ENCODE measurements at places on chromosomes 1 and 21.
A peak's percentile ranks its signal among the peaks of the same experiment; 100 is the strongest.

GRCh38 chr1:182035097-182035770 is 26.3 kb downstream of the ZNF648 start:
- DNase-seq, result no peak

DNA sequence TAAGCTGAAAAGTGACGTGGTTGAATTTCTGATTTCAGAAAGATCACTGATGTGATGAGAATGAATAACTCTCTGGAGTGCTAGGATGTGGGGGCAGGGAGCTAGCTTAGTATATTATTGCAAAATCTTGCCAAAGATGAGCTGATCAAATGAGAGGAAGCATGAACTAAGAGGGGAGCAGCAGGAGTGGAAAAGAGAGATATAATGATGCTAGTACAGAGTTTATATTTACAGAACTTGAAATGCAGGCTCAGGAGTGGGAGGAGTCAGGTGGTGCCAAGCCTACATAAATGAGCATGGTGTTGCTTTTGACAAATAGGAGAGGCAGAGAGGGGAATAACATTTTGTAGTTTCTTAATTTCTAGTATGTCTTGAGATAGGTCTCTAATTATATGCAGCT is 38.1 kb upstream of the NBL1 start:
- no peak for DNase-seq

DNA sequence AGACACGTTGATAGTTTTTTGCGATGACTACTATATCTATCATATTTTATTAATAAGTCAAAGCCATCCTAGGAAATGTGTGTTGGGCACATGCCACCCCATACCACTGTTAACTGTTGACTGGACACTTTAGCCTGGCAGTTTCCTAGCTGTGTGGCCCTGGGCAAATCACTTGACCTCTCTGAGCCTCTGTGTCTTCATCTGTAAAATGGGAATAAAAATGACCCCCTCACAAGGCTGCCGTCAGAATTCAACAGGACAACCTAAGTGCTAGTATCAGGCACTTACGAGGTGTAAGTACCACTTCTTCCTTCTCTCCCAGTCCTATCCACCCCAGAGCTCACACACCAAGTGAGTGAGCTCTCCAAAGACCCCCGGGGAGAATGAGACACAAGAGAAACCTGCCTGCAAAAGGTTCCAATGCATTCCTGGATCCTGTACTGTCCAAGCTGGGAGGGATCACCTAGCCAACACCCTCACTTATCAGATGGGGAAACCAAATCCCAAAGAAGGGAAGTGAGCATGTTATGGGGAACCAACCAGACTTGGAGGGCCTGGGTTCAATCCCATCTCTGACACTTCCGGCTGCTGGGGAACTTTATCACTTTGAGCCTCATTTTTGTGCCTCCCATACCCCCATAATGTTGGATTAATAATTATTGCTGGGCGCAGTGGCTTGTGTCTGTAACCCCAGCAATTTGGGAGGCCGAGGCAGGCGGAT is 24.9 kb downstream of the HSPG2 start:
- DNase-seq, result no peak

DNA sequence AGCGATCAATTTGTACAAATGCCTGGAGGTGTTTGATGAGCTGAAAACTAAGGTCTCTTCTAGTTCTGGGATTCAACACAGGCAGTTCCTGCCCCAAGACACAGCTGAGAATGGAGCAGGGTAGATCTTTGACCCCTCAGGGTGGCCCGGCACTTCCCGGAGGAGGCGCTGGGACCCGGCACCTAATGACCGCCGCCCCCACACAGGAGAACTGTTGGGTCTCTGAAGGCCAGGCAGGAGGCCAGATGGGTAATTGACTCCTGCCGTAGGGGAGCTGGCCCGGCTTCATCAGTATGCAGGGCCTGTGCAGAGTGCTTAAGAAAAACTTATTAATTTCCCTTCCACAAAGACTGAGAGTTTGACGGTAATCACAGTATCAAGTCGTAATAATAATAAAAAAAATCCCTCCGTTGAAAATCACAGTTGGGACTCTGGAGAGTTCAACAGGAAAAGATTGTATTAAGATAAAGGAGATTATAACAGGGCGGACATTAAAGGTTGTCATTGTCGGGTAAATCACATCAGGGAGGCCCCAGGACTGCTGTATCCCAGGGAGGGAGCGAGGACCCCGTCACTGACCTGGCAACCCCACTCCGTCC is 51.7 kb downstream of the UBIAD1 start:
- DNase-seq, result no peak

DNA sequence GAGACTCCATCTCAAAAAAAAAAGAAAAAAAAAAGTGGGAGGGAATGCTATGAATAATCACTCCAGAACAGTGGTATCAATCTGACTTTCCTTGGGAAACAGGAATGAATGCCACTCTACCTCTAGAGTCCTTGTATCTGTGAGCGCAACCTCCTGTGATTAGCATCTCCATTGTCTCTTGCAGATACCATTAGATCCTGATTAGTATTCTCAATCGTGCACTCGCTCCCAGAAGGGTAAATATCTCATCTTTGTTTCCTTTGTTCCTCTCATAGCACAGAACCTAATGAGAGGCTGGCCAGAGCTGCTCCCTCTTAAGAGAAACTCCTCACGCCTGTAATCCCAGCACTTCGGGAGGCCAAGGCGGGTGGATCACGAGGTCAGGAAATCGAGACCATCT is 184.4 kb upstream of the KCNK2 start:
- no peak for DNase-seq

DNA sequence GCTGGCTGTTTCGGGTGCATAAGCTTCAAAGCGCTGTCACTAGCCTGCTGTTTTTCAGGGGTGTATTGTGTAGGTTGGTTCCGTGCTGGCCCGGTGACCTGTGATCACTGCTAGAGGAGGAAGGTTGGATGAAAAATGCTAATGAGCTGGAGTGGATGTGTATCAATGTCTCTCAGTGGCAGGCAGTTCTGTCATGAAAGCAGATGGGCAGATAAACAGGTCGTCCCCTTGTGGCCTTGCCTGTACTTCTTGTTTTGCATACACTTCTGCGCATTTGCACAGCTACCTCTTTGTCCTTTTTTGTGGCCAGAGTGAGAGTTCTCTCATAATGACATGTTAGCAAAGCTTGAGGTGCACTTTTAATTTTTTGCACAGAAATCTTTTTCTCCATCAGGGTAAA is 2.9 kb downstream of the SELENON start:
- no peak for DNase-seq

- no peak for DNase-seq
These were observed 17.7 kb downstream of the TESK2 start for GRCh38 chr1:45473302-45473701.

GRCh38 chr1:7405844-7406500 is 365.1 kb upstream of the VAMP3 start:
- DNase-seq, result no peak

GRCh38 chr1:94721240-94721639 is 98.9 kb upstream of the SLC44A3 start:
- DNase-seq, result no peak

DNA sequence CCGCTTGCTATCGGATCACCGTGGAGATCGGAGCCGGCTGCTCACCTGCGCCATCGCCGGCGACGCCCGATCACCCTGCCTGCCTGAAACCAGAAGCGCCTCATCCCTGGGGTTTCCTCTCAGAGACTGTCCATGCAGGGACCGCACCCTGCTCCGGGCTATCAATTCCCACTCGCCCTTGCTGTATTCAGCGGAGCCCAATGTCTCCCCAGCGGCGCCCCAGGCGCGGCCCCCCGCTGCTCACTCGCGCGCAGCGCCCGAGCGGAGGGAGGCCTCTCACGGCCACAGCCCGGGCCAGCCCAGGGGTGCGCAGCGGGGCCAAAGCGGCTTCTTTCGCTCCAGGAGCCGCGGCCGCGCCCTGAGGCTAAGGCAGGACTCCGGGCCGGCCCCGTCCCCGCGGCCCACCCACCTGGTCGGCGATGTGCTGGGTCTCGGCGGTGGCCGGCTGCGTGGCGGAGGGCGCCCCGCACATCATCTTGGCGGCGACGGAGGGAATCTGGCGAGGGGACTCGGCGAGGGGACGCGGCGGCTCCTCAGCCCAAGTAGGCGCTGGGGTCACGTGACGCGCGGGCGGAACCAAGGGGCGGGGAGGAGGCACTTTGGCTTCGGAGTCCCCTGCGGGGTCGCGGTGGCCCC is at the start of gene CSTB:
Gene CSTB (minus strand): TSS at position 514 of the 636 bp plus-strand sequence. CDS start 39 bp downstream, at position 475.
- DNase-seq, result peak; percentile 69

GRCh38 chr1:152220166-152221163 is 3.5 kb downstream of the HRNR start:
- DNase-seq, result no peak

DNA sequence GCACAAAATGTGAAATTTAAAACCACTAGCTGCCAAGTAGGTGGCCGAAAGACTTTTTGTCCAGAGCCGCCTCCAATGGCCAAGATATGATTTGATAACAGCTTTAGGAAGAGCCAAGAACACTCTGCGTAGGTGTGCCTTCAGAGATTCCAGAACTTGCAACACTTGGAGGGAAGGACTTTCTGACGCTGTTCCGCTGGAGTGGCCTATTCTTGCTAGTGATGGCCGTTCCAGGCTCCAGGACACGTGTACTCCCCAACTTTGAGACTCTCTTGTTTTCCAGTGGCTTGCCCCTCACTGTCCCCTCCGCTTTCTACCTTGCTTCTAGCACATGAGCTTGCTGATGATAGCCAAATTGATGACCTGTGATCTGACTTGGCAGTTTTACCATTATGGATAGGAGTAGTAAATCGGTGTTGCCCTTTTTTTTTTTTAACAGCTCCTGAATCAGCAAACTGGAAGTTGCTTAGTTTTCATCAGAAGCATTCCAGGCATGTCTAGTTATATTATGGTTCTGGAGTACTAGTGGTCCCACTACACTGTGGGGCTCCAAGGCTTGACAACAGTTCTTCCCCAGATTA is 1.0 kb downstream of the PRDX6 start:
- peak; percentile 34 for DNase-seq

DNA sequence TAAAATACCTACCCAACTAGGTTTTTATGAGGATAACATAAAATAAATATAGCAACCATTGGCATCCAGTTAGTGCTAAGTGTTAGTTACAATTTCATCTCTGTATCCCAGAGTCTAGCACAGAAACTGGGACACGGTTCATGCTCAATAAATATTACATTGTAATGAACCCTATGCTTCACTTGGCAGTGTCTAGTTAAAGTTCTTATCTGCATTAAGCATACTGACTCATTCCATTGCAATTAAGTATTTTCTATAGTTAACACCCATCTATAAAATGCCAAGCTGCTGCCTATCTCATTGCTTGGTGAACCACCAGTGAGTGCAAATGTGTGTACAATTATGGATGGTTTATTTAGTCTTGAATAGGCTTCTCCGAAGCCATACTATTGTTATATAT is 15.2 kb downstream of the CHML start:
- no peak for DNase-seq

DNA sequence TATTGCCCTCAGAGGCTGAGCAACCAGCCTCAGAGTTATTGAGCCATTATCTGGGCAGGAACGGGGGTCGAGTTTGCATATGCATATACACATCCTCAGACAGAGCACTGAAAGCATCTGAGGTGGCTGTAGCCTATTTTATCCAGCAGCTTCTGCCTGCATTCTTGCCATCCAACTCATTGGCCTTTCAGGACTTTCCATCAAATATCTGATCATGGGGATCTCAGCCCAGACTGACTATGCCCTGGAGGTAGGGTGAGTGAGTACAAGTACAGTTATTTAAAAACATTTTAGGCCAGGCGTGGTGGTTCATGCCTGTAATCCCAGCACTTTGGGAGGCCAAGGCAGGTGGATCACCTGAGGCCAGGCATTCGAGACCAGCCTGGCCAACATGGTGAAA is 1.8 kb upstream of the MTF1 start:
- DNase-seq, result no peak

DNA sequence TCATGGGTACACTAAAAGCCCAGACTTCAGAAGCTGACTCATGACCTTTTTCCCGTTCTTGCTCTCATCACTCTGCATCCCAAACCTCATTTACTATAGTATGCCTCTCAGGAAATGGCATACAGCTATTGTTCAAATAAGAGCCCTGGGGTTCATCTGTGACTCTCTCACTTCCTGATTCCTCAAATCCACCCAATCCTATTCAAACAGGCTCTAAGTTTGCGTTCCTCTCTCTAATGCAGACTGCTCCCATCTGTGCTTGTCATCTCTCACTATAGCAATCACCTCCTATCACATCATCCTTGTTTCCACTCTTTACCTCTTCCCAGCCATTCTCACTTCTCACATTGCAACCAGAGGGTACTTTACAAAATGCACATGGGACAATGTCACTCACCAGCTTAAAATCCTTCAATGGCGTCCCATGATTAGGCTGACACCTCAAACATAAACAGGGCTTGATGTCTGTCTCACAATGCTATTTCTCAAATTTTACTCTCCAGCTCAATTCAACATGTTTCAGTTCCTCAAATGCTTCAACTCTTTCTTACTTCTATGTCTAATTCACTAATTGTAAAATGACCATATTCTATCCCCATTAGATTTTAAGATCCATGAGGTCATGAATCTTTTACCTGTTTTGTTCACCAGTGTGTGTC is 408.4 kb downstream of the NTNG1 start:
- no peak for DNase-seq

DNA sequence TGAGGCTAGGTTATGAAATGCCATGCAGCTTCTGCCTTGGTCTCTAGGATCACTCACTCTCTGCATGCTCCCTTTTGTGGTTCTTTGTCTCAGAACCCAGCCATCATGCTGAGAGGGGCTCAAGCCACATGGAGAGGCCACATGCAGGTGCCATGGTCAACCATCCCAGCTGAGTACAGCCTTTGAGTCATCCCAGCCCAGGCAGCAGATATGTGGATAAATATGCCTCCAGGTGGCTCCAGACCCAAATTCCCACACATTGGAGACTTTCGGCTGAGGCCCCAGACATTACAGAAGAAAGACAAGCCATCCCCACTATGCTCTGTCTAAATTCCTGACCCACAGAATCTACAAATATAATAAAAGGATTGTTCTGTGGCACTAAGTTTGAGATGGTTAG is 102.0 kb downstream of the LHX9 start:
- peak; percentile 12 for DNase-seq

DNA sequence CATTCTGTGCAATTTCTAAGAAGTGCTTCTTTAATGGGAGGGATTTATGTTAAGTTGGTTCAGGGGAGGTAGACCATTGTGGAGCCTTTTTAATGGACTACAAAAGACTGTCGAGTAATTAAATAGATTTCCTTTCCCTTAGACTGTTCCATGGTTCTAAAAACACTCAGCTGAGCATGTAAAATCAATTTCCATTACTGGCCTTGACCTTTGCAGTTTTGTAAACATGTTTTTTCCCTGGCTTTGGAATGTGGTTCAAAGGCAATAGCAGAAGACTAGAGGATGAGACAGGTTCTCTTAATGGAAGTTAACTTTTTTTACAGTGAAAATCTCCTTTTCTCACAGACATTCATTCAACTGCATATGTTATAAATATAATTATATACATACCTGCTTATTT is 37.6 kb upstream of the BTG3 start:
- DNase-seq, result no peak

DNA sequence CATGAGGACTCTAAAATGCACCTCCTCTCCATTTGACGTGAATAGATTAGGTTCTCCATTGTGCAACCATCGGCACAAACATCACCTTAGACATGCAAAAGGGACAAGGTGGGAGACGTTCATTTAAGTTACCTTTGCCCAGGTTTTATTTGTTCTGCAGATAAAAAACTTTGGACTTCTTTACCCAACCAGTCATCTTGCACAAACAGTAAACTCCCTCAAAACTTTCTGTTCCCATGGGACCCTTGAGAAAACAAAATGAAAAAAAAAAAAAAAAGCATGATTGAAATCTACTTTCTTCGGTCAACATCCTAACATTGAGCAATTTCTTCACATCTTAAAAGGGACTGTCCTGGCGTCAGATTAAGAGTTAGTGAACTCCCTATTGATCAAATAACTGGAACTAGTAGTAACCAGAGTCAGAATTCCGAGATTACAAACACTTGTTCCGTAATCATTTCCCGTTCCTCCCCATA is 31.4 kb upstream of the PROX1 start:
- DNase-seq, result no peak
